ENCODE measurements at places on chromosomes 2 and 18. TPM values are rescaled to one million over a fixed set of nuclear protein-coding genes. Genes with fewer than 3 reads are reported as not detected.

DNA sequence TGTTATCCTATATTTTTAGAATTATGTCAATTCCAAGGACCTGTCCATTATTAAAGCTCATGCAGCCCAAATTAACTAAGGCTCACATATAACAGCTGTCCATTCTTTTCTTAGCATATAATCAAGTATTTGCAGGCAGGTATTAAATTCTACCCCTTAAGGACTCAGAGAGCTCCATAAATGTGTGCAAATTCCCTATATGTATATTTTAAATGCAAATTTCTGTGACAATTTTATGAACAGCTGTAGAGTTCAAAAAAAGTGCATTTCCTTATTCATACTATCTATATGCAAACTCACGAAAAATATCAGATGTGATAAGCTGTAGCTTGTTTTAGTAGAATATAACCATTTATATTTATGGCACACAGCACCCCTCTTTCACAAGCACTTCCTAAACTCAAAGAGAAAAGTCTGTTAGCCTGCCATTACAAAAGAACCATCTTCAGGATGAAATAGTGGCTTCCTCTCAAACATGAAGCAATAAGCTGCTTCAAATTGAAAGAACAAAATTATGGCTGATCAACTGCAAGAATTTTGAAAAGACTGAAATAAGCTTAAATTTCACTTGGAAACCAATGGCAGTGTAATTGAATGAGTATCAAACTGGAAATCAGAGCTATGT lies 155.0 kb upstream of the REG3G start:
- no peak for DNase-seq
- no peak overlapping the region for H3K4me3 ChIP-seq
- no peak overlapping the region for H3K27ac ChIP-seq
- H3K36me3 ChIP-seq = no peaks in the 10 kb centered on the region
- no peaks in the 10 kb centered on the region for H3K27me3 ChIP-seq
- no peaks in the 10 kb centered on the region for H3K4me1 ChIP-seq

Gene GCG
- total RNA-seq = not detected

Gene CIB4
- total RNA-seq = not detected

DNA sequence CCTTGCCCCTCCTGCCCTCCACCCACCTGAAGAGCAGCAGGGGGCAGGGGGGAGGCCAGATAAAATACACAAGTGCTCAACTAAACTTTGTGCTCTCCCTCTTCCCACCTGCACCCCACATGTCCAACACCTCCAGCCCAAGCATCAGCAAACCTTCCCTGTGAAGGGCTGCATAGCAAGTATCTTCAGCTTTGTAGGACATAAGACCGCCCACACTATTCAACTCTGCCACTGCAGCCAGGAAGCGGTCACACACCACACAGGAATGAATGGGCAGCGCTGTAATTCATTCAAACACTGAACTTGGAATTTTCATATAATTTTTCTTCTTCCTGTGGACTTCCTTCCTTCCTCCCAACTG lies 27.5 kb downstream of the TFCP2L1 start:
- H3K27ac ChIP-seq = no peak overlapping the region
- H3K4me3 ChIP-seq = no peak overlapping the region
- H3K4me1 ChIP-seq = no peaks in the 10 kb centered on the region
- H3K36me3 ChIP-seq = no peaks in the 10 kb centered on the region

Data from activated B cell treated with CpG ODN at 0.5 μM for 24 hours (primary cell).